ENCODE measurements at places on chromosomes 5 and 9.
A peak's percentile ranks its signal among the peaks of the same experiment; 100 is the strongest.

DNA sequence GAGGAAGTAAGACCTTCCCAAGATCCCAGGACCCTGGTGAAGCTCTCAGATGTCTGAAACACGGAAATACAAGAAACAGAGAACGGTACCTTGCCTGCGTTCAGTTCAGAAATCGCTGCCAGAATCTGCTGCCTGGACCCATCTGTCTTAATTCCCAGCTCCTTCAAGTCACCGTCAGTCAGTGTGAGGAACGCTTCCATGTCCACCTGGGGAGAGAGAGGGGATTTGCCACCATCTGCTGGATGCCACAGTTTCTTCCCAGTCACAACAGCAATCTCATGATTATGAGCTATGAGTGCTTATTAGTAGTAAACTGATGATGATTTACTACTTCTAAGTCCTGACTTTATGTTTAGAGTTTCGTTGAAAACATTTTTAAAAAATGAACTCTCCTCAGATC, 36.7 kb upstream of the GABBR2 start:
- no peak for DNase-seq

GRCh38 chr9:77040340-77040739, 20.9 kb downstream of the FOXB2 start:
- no peak for DNase-seq

GRCh38 chr5:32928761-32929160, 217.6 kb downstream of the NPR3 start:
- no peak for DNase-seq

DNA sequence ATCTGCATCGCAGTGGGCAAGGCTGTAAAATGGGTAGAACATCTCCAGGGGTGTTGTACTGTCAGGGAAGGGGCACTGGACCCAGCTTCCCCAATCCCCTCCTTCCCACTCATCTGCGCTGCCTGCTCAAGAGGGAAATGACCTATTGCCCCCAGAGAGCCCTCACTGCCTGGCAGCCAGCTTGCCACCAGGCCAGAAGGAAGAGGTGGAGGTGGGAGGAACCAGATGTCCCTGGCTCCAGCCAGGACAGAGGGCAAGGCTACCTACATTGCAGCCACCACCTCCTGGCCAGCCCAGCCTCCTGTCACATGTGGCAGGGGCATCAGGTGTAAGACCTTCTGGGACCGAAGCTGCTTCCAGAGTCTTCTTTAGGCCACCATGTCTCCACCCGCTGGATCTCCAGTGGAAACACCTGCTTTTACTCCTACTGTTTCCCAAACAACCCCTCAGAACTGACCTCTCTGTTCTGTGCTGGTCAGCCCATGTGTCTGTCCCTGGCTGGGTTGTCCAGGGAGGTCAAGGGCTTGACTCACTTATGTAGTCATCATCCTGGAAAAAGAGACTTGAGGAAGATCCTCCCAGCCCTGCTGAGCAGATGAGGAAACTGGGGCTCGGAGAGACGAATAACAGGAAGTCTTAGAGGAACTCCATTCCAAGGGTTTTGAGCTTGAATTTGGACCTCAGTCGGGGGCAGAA, 42.3 kb downstream of the JADE2 start:
- DNase-seq = no peak

DNA sequence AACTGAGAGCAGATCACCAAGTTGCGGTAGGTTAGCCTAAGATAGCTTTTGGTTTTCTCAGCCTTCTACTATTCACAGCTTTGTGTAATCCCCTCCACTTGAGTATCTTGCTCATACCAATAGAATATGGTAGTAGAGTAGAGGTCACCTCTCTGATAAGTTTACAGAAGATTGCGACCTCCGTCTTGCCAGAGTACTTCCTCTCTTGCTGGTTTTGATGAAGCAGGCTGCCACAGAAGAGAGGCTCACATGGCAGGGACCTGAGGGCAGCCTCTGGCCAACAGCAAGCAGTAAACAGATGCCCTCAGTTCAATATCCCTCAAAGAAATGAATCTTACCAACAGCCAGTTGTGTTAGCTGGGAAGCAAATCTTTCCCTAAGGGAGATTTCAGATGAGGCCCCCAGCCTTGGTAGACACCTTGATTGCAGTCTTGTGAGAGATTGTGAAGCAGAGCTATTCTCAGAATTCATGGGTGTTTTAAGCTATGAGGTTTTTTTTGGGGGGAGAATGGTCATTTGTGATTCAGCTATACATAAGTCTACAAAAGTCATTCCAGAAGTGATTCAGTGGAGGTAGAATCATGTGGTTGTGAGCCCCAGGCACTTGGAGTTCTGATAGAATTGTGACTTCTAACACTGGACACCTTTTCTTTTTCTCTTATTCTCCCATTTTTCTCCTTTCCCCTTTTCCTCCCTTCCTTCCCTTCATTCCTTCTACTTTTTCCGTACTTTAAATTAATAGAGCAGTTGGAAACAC, 22.7 kb upstream of the CDKN2B start:
- no peak for DNase-seq

GRCh38 chr9:92165484-92165883, 50.3 kb upstream of the SPTLC1 start:
- no peak for DNase-seq

DNA sequence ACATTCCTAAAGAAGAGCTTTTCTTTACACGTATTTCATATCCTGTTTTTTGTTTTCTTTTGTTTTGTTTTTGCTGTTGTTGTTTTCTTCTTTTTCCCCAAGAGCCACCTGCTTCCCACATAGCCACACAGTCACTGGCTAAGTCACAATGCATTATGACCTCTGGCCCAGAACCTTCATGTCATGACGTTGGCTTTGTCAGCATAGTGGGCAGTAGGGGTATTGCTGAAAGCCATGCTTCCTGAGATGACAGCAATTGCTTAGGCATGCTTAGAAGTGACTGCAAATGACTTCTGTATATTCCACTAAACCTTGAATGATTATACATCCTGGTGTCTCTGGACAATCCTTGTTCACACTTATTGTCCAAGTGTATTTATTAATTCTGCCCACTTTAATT, 375.8 kb downstream of the TAF11L14 start:
- no peak for DNase-seq

GRCh38 chr5:83227611-83228010, 150.3 kb downstream of the XRCC4 start:
- no peak for DNase-seq

DNA sequence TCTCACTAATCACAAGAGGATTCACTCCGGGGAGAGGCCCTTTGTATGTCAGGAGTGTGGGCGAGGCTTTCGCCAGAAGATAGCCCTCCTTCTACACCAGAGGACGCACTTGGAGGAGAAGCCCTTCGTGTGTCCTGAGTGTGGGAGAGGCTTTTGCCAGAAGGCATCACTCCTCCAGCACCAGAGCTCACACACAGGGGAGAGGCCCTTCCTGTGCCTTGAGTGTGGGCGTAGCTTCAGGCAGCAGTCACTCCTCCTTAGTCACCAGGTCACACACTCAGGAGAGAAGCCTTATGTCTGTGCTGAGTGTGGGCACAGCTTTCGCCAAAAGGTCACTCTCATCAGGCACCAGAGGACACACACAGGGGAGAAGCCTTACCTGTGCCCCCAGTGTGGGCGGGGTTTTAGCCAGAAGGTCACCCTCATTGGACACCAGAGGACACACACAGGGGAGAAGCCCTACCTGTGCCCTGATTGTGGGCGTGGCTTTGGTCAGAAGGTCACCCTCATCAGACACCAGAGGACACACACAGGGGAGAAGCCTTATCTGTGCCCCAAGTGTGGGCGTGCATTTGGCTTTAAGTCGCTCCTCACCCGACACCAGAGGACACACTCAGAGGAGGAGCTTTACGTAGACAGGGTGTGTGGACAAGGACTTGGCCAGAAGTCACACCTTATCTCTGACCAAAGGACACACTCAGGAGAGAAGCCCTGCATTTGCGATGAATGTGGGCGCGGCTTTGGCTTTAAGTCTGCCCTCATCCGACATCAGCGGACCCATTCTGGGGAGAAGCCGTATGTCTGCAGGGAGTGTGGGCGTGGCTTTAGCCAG, 27.8 kb downstream of the NUTM2F start:
- no peak for DNase-seq

GRCh38 chr5:56607074-56607473, 208.3 kb upstream of the MAP3K1 start:
- no peak for DNase-seq

GRCh38 chr5:124745928-124746915, at the start of gene ZNF608:
ZNF608 (minus strand) TSS chr5:124746639; CDS start chr5:124744989, 1,650 bp downstream.
- DNase-seq = peak; percentile 67
